Naive thymus-derived CD8-positive, alpha-beta T cell (primary cell): ENCODE measurements at places on chromosomes 3 and 15.

GRCh38 chr3:52025453-52025852 lies 29.8 kb upstream of the RPL29 start:
- no peak for DNase-seq

DNA sequence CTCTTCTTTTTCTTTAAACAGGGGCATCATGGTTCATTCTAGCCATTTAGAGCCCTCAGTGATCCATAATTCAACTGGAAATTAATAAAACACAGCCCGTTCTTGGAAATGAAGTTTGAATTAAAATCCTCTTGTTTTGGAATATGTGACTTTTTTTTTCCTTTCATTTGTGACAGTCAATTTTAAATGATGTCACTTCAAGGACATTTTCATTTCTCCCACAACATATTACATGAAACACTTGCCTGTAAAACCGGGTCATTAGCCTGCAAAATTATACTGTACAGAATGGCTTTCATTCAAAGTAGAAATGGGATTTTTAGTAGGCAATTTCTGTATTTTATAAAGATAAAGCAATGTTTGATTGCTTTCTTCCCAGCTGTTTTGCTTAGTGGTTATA lies 789 bp upstream of the SEMA6D start:
- no peak for DNase-seq

DNA sequence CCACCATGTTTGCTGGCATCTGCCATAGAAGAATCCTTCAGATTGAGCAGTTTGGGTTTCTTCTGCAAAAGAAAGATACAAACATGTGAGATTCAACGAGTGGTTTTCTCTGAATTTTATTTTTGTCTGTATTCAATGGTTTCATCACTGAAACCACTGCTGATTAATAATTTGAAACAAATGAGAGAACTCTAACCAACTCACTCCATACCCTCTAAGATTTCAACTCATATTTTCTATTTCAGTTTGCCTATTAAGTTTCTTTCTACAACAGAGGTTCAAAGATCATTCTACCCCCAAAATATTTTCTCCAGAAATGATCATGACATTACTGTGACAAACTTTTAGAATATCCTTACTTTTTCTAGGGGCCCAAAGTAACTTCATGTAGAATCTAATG lies 38.7 kb upstream of the MAN2C1 start:
- no peak for DNase-seq

- no peak for DNase-seq
Measured at GRCh38 chr15:101338502-101339057, 43.5 kb upstream of the SNRPA1 start.

DNA sequence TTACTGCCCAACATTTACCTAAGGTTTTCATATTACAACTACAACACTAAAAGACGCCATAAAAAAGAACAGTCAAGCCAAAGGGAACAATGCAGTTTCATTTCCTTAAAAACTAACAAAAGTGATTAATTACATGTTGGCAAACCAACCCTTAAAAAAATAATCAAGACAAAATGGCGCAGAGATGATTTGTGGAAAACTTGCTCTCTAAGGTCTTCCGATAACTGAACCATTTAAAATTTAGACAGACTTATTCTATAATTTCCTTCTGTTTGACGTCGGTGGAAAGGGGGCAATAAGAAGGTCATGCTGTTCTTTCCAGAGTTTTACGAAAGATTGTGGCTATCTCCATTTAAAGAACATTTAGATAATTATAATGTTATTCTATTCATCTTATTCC lies 87.6 kb downstream of the RYK start:
- DNase-seq, result no peak

- DNase-seq, result no peak
Measured at GRCh38 chr15:67807836-67808235, 17.5 kb upstream of the SKOR1 start.

DNA sequence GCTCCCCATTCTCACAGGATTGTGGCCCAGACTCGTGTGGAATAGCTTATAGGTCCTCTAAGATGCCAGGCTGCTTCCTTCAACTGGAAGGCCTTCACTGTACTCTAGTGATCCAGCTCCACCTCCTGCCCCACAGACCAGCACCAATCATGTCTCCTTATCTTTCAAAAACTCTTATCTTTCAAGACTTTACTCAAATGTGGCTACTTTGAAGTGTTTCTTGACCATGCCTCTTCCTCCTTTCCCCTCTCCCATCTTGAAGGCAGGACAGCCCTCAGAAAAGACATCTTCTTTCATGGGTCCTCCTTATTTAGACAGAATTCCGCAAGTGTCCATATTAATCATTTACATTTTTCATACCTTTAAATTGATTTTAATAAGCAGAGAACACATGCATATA lies 142.3 kb downstream of the CHST2 start:
- DNase-seq, result no peak

DNA sequence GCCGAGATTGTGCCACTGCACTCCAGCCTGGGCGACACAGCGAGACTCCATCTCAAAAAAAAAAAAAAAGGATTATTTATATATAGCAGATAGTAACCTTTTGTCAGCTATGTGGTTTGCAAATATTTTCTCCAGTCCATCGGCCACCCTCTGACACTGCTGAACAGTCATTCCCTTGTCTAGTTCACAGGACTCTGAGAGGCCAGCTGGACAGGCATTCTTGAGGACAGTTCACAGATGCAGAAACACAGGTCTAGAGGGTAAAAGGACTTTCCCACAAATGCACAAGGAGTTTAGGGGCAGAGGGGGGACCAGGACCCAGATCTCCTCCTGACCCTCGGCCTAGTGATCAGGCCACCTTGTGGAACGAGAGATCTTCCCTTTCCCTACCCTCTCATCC lies 7.5 kb upstream of the TMEM40 start:
- DNase-seq, result no peak

- DNase-seq, result no peak
Measured at GRCh38 chr3:153906366-153906765, 214.8 kb upstream of the ARHGEF26 start.

GRCh38 chr15:48282216-48282615 lies 49.0 kb upstream of the DUT start:
- DNase-seq, result no peak

- no peak for DNase-seq
Measured at GRCh38 chr15:26083896-26084295, 220.8 kb upstream of the ATP10A start.

GRCh38 chr15:33810073-33810595 lies 158.2 kb upstream of the CHRM5 start:
- DNase-seq, result no peak

DNA sequence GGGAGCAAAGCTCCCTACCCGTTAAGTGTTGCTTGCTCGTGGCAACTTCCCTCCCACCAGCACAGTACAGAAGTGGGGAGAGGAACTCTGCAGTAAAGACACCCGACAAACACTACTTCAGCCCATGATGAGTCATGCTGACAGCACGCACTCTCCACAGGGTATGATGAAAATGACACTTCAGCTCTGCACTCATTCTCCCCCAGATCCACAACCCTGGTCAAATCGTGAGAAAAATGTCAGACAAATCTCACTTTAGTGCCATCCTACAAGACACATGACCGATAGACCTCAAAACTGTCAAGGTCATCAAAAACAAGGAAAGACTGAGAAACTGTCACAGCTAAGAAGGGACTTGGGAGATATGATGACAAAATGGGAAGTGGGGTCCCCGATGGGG lies 278.9 kb downstream of the OCA2 start:
- DNase-seq, result no peak

DNA sequence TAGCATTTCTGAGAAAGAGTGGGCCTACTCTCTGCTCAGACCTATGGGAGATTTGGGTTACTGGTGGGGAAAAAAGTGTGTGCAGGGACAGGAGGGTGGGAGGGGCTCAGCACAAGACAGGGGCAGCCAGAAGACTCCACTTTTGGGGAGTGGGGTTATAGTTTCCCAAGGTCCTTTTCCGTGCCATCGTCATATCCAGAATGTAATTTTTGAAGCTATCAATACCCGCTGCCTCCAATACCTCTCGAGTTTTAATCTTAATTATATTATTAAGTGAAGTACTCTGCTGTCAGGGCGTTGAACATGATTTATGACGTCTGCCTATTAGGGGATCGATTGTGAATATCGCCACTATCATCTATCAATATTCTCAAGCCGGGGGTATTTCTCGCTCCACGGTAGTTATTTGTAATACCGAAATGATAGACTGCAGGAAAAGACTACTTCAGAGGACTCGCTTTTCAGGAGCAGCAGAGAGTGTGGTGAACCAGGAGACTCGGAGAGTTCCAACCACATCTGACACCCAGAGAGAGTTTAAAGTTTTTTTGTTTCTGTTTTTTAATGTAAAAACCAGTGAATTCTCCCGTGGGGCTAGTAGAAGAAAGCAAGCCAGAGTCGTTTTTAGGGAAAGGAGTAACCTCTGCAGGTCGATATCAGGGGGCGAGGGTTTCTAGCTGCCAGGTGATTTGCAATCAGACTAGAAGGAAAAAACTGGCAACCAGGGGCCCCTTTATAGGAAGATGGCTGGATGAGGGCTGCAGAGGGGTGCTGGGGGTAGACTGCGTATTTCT lies 20.6 kb downstream of the NR2F2 start:
- no peak for DNase-seq

DNA sequence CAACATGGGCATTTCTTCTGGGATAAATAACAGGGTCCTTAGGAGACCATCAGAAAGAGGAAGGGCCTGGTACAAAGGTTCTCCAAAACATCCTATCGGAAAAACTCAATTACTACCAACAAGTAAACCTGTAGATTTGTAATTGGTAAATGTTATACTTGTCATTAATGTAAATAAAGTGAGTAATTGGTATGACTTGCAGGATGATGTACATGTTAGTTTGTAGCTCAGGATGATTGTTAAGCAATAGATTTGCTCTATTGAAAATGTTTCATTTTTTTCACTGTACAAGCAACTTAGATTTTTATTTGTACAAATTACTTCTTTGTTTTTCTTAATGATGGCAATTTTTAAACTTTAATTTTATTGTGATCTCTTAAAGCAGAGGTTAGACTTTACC lies 3.8 kb upstream of the SCG5 start:
- DNase-seq, result no peak

DNA sequence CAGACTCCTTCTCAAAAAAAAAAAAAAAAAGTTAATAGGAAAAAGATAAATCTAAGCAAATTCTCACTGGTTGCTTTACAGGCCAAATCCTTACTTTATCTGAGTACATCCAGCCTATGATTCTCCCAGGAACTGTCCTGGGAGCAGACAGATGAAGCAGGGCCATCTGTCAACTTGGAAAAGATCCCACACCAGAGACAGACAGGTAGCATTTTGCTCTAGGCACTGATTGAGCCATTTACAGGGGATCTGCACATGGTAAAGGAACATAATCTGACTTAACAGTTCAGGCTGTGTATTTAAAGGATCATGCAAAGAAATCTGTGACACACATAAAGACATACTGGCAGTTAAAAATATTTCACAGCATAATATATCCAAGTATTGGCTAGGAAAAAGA lies 1006.5 kb downstream of the TBL1XR1 start:
- no peak for DNase-seq

- DNase-seq, result no peak
Measured at GRCh38 chr15:51782357-51782896, 31.0 kb downstream of the TMOD2 start.

DNA sequence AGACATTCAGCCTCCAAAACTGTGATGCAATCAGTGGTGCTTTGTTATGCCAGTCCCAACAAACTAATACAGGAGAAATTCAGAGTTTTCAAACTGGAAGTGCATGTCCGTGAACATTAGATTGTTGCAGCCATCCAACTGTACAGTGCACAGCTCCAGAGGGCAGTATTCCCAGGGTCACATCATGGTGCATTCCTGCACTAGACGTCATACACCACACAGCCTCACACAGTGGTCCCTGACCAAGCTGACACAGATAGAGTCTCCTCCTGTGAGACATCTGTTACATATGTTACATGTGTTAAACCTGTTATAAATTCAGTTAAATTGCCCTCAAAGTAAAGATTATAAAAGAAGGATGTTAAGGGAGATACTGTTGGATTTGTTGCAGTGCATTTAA lies 209.0 kb downstream of the LRRN1 start:
- DNase-seq, result no peak

DNA sequence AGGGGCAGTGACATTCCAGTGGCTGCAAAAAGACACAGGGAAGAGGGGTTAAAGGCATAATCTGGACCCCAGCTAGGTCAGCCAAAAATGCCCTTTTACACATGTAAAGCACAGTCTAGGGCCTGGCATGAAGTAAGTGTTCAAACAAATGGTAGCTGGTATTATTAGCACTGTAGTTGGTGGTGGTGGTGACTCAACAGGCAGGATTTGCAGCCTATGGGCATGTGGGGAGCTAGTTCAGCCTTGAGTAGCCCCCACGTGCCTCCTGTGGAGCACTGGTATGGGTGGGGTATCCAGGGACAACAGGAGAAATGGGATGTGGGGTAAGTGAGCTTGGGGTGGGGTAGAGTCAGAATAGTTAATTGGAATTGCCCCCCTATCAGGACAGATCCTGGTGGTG lies 27.6 kb downstream of the DNASE1L3 start:
- DNase-seq, result no peak

DNA sequence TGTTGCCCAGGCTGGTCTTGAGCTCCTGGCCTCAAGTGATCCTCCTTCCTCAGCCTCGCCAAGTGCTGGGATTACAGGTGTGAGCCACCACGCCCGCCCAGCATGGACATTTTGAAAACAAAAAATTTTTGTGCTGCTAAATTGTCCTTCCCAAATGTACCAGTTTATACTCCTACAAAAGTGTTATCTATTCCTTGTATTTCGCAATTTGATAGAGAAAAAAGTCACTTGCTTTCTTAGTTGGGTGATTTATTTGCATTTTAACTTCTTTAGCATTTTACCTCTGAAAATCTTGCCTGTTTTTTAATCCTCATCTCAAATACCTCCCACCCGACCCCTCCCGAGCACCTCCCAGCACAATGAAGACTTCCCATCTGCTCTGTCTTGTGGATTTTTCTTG lies 46.8 kb downstream of the PDE8A start:
- no peak for DNase-seq

DNA sequence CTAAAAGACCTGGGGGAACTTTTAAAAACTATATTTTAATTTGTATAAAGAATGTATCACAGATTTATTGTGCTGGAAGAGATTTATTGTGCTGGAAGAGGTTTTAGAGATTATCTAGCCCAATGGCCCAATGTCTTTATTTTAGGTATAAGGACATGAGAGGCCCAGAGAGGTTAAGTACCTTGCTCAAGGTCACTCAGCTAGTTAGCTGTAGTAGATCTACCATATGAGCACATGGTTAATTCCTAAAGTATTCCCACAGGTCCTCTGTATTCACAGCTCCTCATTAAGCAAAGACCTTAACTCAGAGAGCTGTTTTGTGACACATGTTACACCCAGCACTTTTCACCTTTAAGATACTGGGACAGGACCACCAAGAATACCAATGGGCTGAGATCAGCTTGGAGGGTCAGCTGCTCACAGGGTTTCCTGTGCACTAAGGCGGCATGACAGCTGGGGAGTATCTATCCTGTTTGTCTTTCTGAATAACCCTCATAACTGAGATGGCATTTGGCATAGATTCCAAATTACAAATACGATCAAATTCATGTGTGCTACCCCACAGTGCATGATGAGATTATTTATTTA lies 143.1 kb upstream of the TBL1XR1 start:
- DNase-seq, result no peak

GRCh38 chr3:115397433-115397832 lies 225.9 kb upstream of the GAP43 start:
- DNase-seq, result no peak

GRCh38 chr15:90103701-90104329 lies 1.5 kb upstream of the IDH2 start:
- no peak for DNase-seq
